Endodermal cell (in vitro differentiated cells): ENCODE measurements at places on chromosomes 4 and X.

DNA sequence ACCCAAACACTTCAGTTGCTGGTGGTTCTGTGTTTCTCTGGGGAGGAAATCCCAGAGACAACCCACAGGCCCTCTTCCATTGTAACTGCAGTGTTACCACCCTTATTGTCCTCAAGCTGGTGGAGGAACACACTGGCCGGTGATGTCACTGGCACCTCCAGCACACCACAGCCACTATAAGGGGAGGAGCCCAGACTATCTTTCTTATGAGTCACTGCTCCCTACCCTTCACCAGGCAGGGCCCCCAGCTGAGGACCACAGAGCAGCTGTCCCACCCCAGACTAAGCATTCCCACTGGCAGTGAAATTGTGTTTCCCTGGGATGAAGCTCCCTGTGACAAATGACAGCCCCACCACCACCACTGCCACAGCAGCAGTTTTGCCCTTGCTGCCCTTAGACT, 171.8 kb upstream of the FGF16 start:
- DNase-seq = no peak

- no peak for DNase-seq
Observed at GRCh38 chr4:176303938-176304337, 15.8 kb upstream of the SPCS3 start.

GRCh38 chr4:122514671-122515070, 58.1 kb upstream of the IL2 start:
- no peak for DNase-seq

DNA sequence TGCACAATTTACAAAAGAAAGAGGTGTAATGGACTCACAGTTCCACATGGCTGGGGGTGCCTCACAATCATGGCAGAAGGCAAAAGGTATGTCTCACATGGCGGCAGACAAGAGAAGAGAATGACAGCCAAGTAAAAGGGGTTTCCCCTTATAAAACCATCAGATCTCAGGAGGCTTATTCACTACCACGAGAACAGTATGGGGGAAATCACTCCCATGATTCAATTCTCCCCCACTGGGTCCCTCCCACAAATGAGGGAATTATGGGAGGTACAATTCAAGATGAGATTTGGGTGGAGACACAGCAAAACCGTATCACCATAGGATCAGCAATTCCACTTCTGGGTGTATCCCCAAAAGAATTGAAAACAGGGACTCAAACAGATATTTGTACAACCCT, 97.5 kb upstream of the STX18 start:
- no peak for DNase-seq

DNA sequence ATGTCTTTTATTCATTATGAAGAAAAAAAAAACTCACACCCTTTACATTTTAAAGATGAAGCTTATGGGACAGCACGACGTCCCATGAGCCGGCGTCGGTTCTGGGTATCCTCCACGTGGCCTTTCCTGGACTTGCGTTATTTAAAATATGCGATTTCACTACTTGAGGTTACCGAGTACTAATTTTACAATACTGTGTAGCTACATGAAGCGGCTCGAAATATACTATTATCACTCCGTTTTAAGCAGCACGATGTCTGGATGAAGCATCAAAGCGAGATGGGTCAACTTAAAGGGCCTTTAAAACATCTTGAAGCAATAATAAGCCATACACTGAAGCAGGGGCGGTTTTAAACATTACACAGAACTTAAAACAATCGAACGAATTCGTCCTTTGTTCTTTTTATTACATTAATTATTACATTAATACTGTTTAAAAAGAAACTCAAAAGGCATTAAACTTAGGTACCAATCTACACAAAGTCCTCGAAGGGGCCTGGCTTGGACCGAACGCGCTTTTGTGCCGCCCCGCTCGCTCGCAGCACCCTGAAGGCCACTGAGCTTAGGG, 1.4 kb upstream of the KLF3 start:
- no peak for DNase-seq

- DNase-seq = no peak
Observed at GRCh38 chrX:72020204-72020603, 109.6 kb downstream of the NHSL2 start.
